ENCODE measurements at places on chromosomes 5 and 9.
A peak's percentile ranks its signal among the peaks of the same experiment; 100 is the strongest.

- no peak for DNase-seq
Measured at GRCh38 chr9:13956107-13956506, 357.8 kb downstream of the NFIB start.

GRCh38 chr9:109251080-109251775, 69.6 kb downstream of the EPB41L4B start:
- no peak for DNase-seq

DNA sequence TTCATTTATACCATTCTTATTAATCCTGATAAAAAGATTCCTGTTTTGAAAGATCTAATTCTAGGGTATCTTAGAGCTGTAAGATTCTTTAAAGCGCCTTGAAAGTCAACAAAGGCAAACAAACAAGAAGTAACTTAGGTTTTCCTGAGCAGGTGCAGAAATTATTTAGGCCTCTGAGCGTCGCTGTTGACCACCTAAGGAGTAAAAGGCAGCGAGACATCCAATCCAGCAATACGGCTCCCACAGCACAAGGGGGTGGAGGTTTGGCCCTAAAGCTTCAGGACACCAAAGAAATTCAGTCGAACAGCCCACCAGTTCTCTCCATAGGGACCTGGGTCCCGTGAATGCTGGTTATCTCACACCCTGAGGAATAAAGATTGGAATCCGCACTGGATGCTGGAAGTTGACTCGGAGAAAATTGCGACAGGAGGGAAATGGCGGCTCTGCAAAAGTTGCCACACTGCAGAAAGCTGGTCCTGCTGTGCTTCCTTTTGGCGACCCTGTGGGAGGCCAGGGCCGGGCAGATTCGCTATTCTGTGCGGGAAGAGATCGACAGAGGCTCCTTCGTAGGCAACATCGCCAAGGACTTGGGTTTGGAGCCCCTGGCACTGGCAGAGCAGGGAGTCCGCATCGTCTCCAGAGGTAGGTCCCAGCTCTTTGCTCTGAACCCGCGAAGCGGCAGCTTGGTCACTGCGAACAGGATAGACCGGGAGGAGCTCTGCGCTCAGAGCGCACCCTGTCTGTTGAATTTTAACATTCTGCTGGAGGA, at the start of gene PCDHGA2:
PCDHGA2 (plus strand) TSS at position 223 of the 769 bp plus-strand sequence.
- DNase-seq = peak; percentile 68

DNA sequence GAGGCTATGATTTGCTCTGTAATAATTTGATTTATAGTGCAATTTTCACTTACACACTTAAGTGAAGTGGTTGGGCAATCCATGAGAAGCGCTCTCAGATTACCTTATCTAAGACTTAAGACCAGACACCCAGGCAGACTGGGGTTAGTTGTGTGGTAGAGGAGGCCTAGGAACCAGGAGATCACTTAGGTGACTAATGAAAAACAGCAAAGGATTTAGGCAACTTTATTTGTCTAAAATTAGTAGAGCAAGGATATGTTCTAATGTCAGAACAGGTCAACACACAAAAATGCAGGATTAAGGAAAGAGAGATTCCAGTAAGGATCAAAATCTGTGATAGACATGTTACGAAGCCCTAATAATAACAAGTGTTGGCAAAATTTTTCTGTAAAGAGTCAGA, 913.8 kb downstream of the TLE1 start:
- DNase-seq = peak; percentile 2

- no peak for DNase-seq
Measured at GRCh38 chr5:155480731-155481131, 467.2 kb downstream of the KIF4B start.

GRCh38 chr5:168156170-168156569, 135.3 kb upstream of the WWC1 start:
- DNase-seq = no peak

DNA sequence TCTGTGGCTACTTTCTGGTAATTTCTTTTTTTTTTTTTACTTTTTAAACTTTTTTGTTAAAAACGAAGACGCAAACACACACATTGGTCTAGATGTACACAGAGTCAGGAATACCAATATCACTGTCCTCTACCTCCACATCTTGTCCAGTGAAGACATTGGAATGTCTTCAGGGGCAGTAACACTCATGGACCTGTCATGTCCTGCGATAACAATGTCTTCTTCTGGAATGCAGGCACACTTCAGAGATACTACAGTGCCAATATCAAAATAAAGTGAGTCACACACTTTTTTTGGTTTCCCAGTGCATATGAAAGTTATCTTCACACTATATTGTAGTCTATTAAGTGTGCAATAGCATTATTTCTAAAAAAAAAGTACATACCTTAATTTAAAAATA, 175.9 kb downstream of the ARRDC3 start:
- peak; percentile 40 for DNase-seq

- no peak for DNase-seq
Measured at GRCh38 chr5:97495301-97495700, 312.3 kb upstream of the RIOK2 start.

- DNase-seq = no peak
Measured at GRCh38 chr9:15069106-15069505, 158.9 kb upstream of the FREM1 start.

DNA sequence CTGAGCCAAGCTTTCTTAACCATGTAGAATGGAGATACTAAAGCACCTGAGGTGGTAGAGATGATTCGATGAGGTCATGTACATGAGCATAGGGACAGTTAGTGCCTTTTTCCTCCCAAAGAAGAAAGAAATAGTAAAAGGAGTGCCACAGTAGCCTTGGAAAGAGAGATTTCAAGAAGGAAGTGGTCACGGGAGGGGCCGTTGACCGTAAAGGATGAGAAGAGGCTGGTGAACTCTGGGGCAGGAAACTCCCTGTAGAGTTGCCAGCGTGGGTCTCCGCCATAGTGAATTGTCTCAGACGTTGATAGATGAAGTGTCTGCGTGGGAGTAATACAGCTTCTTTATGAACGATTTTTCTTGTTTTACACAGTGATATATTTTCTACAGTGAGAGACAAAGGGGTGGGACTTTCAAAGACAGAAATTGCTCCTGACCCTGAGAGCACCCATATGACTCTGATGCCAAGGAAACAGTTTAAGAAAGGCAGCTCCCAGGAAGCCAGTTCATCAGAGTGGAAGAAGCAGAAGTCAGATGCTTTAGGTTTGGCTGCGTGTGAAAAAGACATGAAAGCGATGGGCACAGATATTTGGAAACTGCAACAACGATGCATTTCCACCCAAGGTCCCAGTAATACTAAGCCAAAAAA, 41.3 kb downstream of the UGCG start:
- peak; percentile 81 for DNase-seq
